ENCODE measurements at places on chromosomes 12 and 14.

- DNase-seq = no peak
Measured at GRCh38 chr12:58184212-58184611, 242.8 kb downstream of the ATP23 start.

GRCh38 chr12:12686925-12687324, 9.1 kb downstream of the GPR19 start:
- DNase-seq = no peak

- DNase-seq = no peak
Measured at GRCh38 chr12:59069516-59069915, 149.2 kb upstream of the LRIG3 start.

DNA sequence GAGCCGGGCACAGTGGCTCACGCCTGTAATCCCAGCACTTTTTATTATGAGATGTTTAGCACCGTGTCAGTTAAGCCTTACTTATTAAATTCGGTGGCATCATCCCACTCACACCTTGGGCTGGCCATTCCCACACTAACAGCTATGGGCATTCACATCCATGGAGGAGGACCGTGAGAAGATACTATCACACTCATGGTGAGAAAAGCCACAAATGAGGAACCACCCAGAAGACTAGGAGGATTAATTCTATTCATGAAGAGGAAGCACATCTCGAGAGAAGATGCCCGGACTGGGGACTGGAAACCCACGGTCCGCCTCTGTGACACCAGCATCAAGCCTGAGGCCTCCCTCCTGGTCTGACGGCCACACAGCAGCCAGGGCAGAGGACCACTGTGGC, 4.9 kb downstream of the CDC42BPB start:
- no peak for DNase-seq

GRCh38 chr14:103204852-103205540, 81.7 kb downstream of the TNFAIP2 start:
- no peak for DNase-seq

DNA sequence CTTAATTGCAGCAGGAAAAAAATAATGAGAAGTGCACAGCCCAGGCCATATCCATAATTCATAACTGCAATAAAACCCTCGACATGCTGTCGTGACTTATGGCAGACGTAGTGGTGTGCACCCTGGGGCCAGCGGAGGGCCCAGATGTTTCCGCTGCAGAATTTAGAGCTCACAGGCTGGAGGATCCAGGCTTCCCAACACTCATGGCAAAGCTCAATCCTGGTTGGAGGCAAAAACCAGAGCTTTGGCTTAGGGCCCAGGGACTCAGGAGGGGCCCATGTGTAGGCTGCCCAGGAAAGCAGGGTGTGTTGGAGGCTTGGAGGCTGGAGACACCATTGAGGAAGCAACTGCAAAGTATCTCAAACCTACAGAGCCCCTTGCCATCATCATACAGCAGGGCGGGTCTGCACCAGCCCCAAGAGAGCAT, 68.7 kb downstream of the SERPINA3 start:
- no peak for DNase-seq

- DNase-seq = no peak
Measured at GRCh38 chr12:113325916-113326315, 9.0 kb downstream of the SLC8B1 start.

GRCh38 chr12:123479442-123480180, 21.7 kb downstream of the SNRNP35 start:
- DNase-seq = no peak

DNA sequence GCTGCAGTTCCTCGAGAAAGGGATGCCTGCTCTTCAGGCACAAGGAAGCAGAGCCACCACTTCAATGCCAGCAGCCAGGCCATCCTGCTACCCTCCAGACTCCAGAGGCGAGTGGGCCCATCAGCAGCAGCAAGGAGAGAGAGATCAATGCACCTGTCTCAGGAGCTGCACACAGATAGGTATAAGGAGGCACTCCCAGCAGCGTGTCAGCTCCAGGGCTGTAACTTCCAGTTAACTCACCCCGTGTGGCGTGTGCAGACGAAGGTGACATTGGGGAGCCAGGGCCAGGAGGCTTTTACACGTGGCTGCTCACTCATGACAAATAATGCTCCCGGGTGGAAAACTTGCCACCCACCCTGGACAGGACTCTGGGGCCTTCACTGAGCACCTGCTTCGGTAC, 24.2 kb downstream of the GALNT16 start:
- DNase-seq = no peak

- no peak for DNase-seq
Measured at GRCh38 chr12:114903083-114903691, 219.2 kb upstream of the TBX3 start.

DNA sequence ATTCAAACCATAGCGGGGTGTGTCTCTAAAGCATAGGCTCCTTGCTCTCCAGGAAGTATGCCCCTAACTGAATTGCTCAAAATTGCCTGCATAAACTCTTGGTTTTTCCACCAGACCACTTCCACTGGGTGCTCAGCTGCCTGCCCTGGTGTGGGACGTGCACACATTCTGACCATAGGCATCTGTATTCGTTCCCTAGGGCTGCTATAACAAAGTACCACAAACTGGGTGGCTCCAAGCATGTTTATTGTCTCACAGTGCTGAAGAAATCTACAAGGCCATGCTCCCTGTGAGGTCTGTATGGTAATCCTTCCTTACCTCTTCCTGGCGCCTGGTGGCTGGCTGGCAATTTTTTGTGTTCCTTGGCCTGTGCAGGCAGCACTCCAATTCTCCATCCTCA, 16.4 kb upstream of the GALNT6 start:
- DNase-seq = no peak

DNA sequence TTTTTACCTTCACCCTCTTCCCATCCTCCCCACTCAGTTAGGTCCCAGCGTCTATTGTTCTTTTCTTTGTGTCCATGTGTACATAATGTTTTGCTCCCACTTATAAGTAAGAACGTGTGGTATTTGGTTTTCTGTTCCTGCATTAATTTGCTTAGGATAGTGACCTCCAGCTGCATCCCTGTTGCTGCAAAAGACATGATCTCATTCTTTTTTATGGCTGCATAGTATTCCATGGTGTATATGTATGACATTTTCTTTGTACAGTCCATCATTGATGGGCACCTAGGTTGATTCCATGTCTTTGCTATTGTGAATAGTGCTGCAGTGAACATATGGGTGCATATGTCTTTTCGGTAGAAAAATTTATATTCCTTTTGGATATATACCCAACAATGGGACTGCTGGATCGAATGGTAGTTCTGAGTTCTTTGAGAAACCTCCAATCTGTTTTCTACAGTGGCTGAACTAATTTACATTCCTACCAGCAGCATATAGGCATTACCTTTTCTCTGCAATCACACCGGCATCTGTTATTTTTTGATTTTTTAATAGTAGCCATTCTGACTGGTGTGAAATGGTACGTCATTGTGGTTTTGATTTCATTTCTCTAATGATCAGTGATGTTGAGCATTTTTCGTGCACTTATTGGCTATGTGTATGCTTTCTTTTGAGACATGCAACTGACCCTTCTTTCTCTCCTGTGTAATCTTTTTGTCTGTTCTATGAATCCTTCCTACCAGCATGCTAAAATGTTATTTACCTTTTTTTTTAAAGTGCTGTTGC, 279.7 kb upstream of the AMIGO2 start:
- no peak for DNase-seq

DNA sequence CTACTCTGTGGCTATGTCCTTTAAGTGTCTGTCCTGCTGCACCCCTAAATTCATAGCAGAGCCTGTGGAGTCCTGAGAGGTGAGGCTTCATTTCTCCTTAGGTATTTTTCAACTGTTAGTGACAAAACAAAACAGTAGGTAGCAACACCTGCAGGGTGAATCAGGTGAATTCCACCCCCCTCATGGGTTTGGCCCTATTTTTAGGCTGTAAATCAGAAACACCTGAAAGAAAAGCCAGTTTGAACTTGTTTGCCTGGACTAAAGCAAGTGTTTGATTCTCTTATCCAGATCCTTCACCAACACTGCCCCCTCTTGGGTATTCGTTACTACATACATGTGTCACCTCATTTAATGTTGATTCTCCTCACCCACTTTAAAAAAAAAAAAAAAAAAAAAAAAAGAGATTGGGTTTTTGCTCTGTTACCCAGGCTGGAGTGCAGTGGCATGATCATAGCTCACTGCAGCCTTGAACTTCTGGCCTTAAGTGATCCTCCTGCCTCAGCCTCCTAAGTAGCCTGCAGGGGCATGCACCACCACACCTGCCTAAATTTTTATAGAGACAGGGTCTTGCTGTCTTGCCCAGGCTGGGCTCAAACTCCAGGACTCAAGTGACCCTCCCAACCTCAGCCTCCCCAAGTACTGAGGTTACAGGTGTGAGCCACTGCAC, 10.3 kb downstream of the TBPL2 start:
- DNase-seq = peak; percentile 18

- DNase-seq = no peak
Measured at GRCh38 chr14:96757456-96757855, 39.7 kb upstream of the VRK1 start.

Measured in NCI-H1092 (cell line).